ENCODE measurements at places on chromosomes 1 and 21.
A peak's percentile ranks its signal among the peaks of the same experiment; 100 is the strongest.

DNA sequence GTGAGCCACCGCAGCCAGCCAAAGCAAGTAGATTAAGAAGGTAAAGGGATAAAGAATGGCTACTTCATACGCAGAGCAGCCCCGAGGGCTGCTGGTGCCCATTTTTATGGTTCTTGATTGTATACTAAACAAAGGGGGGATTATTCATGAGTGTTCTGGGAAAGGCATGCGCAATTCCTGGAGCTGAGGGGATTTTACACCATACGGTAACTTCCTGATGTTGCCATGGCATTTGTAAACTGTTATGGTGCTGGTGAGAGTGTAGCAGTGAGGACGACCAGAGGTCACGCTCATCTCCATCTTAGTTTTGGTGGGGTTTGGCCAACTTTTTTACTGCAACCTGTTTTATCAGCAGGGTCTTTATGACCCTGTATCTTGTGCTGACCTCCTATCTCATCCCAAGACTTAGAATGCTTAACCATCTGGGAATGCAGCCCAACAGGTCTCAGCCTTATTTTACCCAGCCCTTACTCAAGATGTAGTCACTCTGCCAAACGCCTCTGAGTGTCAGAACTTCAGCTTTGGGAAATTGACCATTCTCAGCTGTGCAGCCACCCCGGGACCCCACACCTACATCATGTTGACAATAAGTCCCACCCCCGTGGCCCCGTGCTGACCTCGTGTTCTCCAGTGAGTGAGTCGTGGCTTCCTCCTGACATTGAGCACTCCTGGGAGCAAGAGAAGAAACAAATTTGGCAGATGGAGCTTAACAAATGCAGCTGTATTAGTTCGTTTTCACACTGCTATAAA is 149.4 kb upstream of the COL6A1 start:
- no peak overlapping the region for H3K4me3 ChIP-seq
- H3K36me3 ChIP-seq, result no peaks in the 10 kb centered on the region
- H3K4me1 ChIP-seq, result no peaks in the 10 kb centered on the region
- no peaks in the 10 kb centered on the region for H3K27me3 ChIP-seq
- no peak for DNase-seq
- no peak overlapping the region for H3K27ac ChIP-seq

DNA sequence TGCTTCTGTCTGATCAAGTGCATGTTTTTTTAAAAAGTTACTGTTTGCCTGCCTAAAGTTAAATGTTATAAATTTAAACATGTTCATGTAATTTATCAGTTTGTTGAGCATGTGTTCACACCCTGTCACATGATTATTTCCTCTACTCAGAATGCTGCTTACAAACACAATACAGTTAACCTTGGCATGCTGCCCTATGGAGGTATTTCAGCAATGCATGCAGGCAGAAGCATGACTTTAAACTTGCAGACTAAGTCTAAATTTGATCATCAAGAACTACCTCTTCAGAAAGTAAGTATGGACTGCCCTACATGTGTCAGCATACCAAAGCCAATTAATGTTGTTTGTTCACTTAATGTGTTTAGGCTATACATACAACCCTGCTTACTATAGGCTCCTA is 161.6 kb downstream of the LRRC40 start:
- H3K36me3 ChIP-seq, result no peaks in the 10 kb centered on the region
- DNase-seq, result no peak
- H3K27ac ChIP-seq, result no peak overlapping the region
- H3K4me1 ChIP-seq, result no peaks in the 10 kb centered on the region
- H3K4me3 ChIP-seq, result no peak overlapping the region
- H3K27me3 ChIP-seq, result no peaks in the 10 kb centered on the region

DNA sequence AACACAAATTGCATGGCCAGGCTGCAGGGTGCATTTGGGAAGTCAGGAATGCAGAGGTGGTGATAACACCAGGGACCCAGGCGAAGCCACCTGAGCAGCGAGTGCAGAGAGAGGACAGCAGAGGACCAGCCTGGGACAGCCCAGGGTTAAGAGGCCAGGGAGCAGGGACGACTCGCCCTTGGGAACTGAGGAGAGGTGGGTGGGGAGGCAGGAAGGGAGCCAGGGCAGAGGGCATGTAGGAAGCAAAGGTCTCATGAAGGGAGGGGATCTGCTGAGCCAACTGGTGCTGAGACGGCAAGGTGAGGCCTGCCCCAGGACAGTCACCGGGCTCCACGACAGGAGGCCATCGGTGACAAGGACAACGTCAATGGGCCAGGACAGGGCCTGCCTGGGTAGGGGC is 16.4 kb downstream of the KIF17 start:
- H3K27me3 ChIP-seq, result no peaks in the 10 kb centered on the region
- no peak overlapping the region for H3K4me3 ChIP-seq
- no peaks in the 10 kb centered on the region for H3K36me3 ChIP-seq
- peaks cover 2% of the 10 kb centered on the region for H3K4me1 ChIP-seq

GRCh38 chr1:74935446-74935845 is 198.7 kb upstream of the LHX8 start:
- H3K4me3 ChIP-seq, result no peak overlapping the region
- DNase-seq, result no peak
- no peaks in the 10 kb centered on the region for H3K36me3 ChIP-seq
- no peaks in the 10 kb centered on the region for H3K27me3 ChIP-seq
- no peaks in the 10 kb centered on the region for H3K4me1 ChIP-seq

GRCh38 chr21:15240848-15241247 is 176.0 kb upstream of the NRIP1 start:
- H3K4me1 ChIP-seq, result peaks cover 3% of the 10 kb centered on the region
- peaks cover 3% of the 10 kb centered on the region for H3K27me3 ChIP-seq
- no peak overlapping the region for H3K27ac ChIP-seq

GRCh38 chr1:186680245-186681061 is at the start of gene PTGS2:
Gene PTGS2, minus strand, starts transcription at chr1:186680423. Its CDS starts 133 bp downstream, at chr1:186680290.
- no peaks in the 10 kb centered on the region for H3K27me3 ChIP-seq
- H3K36me3 ChIP-seq, result no peaks in the 10 kb centered on the region
- H3K4me1 ChIP-seq, result peaks cover 2% of the 10 kb centered on the region
- H3K4me3 ChIP-seq, result peak within 1 kb of the TSS; percentile 77
- H3K27ac ChIP-seq, result no peak within 1 kb of the TSS
- DNase-seq, result peak; percentile 83

GRCh38 chr1:55426156-55426555 is 211.0 kb upstream of the USP24 start:
- H3K36me3 ChIP-seq, result no peaks in the 10 kb centered on the region
- DNase-seq, result no peak
- H3K4me3 ChIP-seq, result no peak overlapping the region
- no peaks in the 10 kb centered on the region for H3K27me3 ChIP-seq
- no peak overlapping the region for H3K27ac ChIP-seq

DNA sequence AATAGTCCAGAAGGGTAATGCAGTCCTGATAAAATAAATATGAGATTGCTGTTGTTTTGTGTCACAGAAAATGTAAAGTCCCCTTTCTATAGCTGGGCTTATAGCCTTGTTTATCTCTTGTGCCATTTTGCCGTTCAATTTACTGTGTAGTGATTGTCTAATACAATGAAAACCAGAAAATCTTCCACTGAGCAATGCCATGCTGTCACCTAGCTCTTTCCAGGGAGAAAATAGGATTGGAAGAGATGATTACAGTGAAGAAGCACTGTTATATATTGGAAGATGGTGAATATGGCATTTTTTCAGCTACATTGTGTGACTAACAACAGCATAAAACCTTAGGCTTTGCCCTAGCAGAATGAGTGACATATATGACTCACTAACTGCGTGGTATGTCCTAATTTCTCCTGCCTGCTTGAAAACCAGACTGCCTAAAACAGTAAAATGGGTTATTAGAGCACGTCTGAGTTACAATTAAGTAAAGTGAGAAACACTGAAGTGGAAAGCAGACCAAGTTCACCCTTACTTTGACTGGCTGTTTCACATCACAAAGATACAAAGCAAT is 332.4 kb upstream of the ZP4 start:
- no peak for DNase-seq
- no peak overlapping the region for H3K4me3 ChIP-seq
- no peak overlapping the region for H3K27ac ChIP-seq
- no peaks in the 10 kb centered on the region for H3K27me3 ChIP-seq
- H3K36me3 ChIP-seq, result no peaks in the 10 kb centered on the region

- H3K4me1 ChIP-seq, result peaks cover 3% of the 10 kb centered on the region
- H3K27me3 ChIP-seq, result no peaks in the 10 kb centered on the region
- no peak for DNase-seq
- H3K36me3 ChIP-seq, result no peaks in the 10 kb centered on the region
- H3K4me3 ChIP-seq, result no peak overlapping the region
These were observed 283.8 kb upstream of the DAB1 start for GRCh38 chr1:57707631-57708030.

- H3K27ac ChIP-seq, result no peak overlapping the region
- H3K4me3 ChIP-seq, result no peak overlapping the region
- no peaks in the 10 kb centered on the region for H3K27me3 ChIP-seq
- no peaks in the 10 kb centered on the region for H3K36me3 ChIP-seq
- H3K4me1 ChIP-seq, result peaks cover 9% of the 10 kb centered on the region
These were observed 12.4 kb upstream of the PODN start for GRCh38 chr1:53049574-53049967.

DNA sequence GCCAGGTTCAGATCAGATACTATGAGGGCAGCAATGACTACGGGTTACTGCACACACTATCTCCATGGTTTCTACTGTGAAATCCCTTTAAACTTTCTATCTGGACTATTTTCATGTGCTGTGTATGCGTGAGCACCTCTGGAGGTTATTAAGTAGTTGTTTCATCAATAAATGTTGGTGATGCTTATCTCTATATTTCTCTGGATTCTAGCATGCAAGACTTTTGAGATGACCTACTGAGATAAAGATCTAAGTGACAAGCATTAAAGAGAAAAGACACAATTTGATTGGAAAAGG is 194.0 kb downstream of the NRIP1 start:
- H3K4me3 ChIP-seq, result no peak overlapping the region
- H3K36me3 ChIP-seq, result no peaks in the 10 kb centered on the region
- DNase-seq, result no peak
- no peaks in the 10 kb centered on the region for H3K27me3 ChIP-seq
- H3K27ac ChIP-seq, result no peak overlapping the region

DNA sequence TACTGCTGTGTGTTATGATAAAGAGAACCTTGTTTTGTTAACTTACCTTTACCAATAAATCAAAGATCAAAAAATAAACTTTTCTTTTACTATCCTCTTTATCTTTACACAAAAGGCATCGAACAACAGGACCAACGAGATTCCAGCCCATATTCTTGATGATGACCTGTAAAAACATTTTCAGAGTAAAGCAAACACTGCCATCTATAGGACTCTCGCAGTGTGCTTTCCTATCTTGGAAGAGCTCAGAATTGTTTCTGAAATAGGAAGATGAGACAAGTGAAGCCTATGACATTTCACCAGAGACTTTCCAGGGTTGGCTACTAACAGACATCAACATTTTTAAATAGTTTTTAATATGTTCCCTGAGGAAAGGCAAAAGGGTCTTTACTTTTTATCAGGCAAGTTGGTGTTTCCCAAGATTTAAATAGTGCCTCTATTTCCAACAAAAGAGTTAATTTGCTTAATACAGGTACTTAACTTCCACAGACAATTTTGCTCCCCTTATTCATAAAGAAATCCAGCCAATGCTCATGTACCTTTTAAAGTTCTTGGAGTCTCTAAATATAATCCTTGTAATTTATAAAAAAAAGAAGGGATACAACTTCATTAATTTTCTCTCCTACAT is 7.3 kb downstream of the GLMN start:
- no peaks in the 10 kb centered on the region for H3K4me1 ChIP-seq
- no peak for DNase-seq
- H3K36me3 ChIP-seq, result peaks cover 19% of the 10 kb centered on the region
- H3K27ac ChIP-seq, result no peak overlapping the region
- no peak overlapping the region for H3K4me3 ChIP-seq

GRCh38 chr1:93374334-93375106 is 28.8 kb downstream of the DR1 start:
- H3K4me3 ChIP-seq, result no peak overlapping the region
- H3K27ac ChIP-seq, result no peak overlapping the region
- no peak for DNase-seq

GRCh38 chr1:29743931-29744330 is 507.6 kb downstream of the PTPRU start:
- H3K36me3 ChIP-seq, result no peaks in the 10 kb centered on the region
- no peaks in the 10 kb centered on the region for H3K4me1 ChIP-seq

DNA sequence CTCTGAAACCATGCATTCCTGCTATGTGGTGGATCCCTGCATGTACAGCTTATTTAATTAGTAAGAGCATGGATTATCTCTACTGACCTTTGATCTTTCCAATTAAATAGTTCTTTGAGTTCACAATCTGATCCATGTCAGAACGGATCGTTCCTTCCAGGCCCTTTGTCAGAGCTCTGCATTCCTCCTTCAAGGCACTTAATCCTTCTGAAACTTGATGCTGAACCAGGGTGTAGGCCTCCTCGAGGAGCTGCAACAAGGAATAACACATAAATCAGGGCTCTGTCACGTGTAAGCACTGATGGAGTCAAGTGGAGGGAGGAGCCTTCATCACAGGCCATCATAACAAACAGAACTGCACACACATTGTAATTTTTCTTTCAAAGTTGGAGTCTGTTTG is 68.4 kb upstream of the EDEM3 start:
- no peak overlapping the region for H3K4me3 ChIP-seq
- no peak overlapping the region for H3K27ac ChIP-seq
- no peaks in the 10 kb centered on the region for H3K27me3 ChIP-seq

DNA sequence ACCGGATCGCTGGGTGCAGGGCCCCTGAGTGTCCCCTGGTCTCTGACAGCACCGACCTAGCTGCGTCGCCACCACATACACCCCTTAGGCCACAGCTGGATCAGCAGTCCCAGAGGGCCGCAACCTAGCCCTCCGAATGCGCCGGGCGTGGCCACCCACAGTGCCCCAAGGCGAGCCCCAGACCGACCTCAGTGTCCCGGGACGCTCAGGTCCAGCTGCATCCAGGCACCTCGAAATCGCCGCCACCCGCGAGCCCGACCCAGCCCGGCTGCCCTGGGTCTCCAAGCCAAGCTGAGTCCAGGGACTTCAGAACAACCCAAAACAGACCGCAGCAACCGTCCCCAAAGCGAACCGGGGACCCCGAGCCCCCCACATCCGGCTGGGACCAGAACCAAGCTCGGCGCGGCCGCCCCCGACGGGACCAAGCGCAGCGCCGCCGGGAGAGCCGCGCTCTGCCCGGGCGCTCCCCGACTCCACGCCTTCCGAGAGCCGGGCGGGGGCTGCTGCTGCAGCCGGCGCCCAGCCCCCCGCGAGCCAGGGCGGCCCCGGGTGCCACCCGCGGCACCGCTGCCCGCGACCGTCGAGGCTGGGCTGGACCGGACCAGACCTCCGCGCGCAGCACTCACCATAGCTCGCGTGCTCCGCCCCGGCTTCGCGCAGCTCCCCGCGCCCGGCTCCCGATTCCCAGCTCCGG is 54.6 kb upstream of the ECE1 start:
- peak; percentile 65 for DNase-seq
- H3K36me3 ChIP-seq, result no peaks in the 10 kb centered on the region
- no peak overlapping the region for H3K27ac ChIP-seq
- peaks cover 20% of the 10 kb centered on the region for H3K27me3 ChIP-seq
- H3K4me3 ChIP-seq, result peak overlapping the region; percentile 78

- H3K4me3 ChIP-seq, result no peak overlapping the region
- no peaks in the 10 kb centered on the region for H3K27me3 ChIP-seq
- no peak for DNase-seq
- H3K27ac ChIP-seq, result no peak overlapping the region
- H3K4me1 ChIP-seq, result no peaks in the 10 kb centered on the region
These were observed 52.5 kb upstream of the TINAGL1 start for GRCh38 chr1:31523769-31524168.

- no peaks in the 10 kb centered on the region for H3K4me1 ChIP-seq
- no peak overlapping the region for H3K4me3 ChIP-seq
- peaks cover 80% of the 10 kb centered on the region for H3K36me3 ChIP-seq
- no peaks in the 10 kb centered on the region for H3K27me3 ChIP-seq
- no peak overlapping the region for H3K27ac ChIP-seq
These were observed 29.9 kb downstream of the VASH2 start for GRCh38 chr1:212980123-212980785.
